ENCODE measurements at places on chromosomes 7 and 10.
A peak's percentile ranks its signal among the peaks of the same experiment; 100 is the strongest.

- DNase-seq: no peak
Measured at GRCh38 chr7:47311891-47312290, 270.0 kb downstream of the TNS3 start.

DNA sequence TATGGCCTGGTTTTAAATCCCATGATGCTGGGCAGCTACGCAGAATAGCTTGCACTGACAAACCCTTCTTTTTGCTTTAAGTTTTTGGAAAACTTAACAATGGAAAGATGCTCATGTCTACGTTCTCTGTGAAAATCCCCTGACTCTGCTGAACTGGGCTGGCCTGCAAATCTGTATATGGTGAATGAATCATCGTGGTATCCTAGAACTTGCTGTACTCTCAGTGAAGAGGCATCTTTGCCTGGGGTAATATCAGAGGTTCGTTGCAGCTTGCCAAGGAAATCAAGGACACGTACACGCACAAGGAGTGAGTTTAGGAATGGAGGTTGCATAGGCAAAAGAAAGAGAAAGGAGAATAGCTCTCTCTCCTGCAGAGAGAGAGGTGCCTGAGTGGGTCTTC is 382.0 kb upstream of the ADARB2 start:
- DNase-seq: no peak

GRCh38 chr10:95835149-95835860 is 72.5 kb upstream of the CC2D2B start:
- DNase-seq: no peak

DNA sequence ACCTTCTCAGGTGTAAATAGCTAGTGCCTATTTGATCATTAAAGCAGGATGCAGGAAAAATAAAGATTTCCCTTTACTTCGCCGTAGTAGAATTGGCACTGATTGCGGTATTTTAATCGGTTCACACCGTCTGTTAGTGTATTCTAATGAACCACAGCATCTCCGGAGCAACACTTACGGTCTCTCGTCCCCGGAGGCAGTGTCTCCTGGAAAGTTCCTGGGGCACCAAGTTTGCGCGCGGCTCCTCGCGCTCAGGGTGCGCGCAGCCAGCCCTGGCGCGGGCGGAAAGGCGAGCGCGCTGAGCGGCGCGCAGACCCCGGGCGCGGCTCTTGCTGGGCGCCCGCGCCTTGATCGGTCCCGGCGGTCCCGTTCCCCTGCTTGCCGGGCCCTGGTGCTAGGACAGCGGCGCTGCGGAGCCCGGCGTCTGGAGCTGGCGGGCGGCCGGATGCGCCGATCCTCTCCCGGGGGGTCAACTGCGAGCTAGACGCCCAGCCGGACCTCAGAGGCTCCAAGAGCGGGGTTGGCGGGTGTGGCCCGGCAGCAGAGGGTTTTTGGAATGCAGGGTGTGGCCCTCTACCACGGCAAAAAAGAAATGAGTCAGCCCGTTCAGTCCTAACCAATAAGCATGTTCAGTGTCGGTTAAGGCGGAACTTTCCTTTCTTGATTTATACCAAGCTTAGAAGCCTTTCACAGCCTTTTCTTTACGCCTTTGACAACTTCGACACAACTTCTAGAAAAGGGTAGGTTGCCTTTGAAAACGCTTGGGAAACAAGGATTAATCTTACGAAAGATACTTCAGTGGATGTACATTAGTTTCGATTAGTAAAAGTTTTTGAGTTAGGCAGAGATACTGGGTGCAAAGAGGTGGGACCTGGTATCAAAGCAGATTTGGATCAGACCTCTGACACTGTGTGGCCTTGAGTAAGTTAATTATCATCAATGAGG is 166.8 kb upstream of the ASAH2 start:
- peak; percentile 63 for DNase-seq

GRCh38 chr7:37089972-37090371 is 358.7 kb downstream of the ELMO1 start:
- DNase-seq: no peak

DNA sequence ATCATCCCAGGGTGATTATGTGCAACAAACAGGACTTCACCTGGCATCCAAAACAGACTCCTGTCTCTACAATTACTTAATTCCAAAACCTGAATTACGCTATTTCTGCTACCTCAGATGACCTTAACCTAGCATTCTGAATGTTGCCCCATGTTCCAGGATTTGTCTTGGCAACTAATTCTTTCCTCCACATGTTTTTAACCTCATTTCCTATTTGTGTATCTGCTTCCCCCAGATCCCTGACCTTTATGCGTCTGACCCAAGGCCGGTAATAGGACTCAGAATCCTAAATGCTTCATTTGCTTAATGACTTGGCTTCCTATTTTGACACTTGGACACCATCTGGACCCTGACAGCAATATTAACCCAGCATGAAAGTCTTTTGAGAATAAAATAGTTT is 8.7 kb upstream of the ING3 start:
- DNase-seq: no peak

GRCh38 chr10:80187465-80188409 is 17.6 kb downstream of the ANXA11 start:
- DNase-seq: no peak

GRCh38 chr10:131259535-131259934 is 52.0 kb downstream of the TCERG1L start:
- no peak for DNase-seq

DNA sequence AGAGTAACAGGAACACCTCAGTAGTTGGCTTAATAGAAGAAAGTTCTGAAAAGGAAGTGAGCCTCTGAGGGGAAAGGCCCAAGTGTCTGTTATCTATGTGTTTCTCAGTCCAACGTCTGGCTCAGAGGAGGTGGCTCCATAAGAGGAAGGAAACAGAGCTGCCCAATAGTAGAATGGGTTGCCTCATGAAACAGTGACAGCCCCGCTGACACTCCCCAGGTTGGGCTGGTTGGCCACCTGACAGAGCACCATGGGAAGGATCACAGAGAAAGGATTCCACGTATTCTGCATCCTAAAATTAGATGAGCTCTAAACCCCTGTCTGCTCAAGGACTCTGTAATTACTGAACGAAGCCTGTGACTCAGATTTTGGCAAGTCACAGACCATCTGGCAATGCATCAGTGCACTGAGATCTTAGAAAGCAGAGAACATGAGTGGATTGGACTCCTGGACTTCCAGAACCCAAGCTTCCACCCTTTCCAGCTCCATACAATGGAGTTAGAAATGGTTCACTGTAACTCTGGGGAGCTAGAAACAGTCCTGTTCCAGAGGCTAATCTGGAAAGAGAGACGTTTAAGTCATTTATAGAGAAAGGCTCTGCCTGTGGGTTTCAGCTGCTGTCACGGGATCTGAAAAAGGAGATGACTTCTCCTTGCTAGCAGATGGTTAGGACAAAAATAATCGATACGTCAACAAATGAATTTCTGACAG is 2.9 kb downstream of the PKD2L1 start:
- no peak for DNase-seq

DNA sequence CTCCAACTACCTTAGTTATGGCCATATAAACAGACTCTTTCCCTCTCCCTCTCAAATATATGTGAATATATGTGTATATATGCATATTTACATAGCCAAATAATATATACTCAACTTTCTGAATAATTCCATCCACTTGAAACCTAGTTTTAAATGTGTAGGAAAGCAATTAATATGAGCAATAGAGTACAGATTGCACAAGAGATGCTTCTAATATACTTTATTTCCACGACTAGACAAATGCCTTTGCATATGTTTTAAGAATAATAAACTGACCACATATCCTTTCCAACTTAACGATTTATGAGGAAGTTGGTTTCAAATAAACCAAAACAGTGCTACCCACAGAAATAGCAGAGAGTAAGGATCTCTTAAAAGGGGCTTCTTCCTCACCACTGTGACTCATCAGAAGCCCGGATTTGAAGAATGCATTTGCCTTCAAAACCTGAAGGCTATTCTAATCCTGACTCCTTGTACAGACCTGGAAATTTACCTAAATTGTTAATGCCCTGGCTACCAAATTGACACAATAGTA is 266.3 kb downstream of the AHR start:
- DNase-seq: no peak

GRCh38 chr10:110494532-110494931 is 3.2 kb upstream of the DUSP5 start:
- no peak for DNase-seq

DNA sequence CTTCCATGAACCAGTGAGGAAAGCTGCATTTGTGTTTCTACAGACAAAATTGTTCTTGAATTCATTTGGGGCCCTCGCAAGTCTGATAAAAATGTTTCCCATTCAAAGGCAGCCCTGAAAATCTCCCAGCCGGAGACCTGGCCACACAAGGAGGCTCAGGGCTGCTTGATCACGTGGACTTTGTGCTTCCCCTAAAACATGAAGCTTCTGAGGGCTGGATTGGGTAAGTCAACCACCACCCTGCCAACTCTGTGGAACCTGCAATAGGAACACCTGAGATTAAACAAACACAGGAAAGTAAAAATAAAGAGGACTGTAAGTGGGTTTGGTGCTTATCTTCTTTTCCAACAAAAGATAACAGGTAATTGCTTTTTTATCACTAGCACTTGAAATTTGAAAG is 133.8 kb downstream of the C10orf90 start:
- no peak for DNase-seq

GRCh38 chr7:19772306-19772705 is 1.1 kb downstream of the TMEM196 start:
- no peak for DNase-seq

DNA sequence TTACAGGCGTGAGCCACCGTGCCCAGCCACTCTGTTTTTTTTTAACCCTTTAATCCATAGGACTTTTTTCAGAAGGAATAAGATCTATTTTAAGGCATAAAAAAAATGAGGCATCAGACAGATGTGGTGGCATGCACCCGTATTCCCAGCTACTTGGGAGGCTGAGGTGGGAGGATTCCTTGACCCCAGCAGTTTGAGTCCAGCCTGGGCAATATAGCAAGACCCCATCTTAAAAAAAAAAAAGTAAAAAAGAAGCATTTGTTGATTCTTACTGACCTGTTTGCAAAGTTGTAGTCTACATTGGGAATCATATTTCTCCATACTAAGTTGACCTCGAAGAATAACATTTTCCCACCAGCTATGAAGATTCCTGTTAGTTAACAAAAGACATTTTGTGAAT is 38.6 kb downstream of the VCL start:
- no peak for DNase-seq

GRCh38 chr7:99531354-99531765 is 20.6 kb downstream of the FAM200A start:
- no peak for DNase-seq

DNA sequence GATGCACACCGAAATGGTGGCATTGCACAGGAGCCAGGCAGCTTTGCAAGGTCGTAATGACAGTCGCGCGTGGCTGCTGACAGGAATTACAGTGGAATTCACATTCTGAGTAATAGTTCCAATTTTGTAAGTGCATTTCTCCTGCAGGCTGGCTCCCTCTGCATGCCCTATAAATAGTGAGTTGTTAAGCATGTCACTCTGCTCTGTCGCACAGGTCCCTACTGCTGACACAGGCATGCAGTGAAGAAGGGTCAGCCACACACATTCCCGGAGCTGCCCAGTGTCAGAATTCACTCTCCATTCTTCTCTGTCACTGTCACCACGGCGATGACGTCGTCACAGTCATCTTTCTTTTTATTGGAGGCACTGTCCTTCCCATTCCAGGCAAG is 49.2 kb upstream of the SHH start:
- no peak for DNase-seq

- no peak for DNase-seq
Measured at GRCh38 chr7:1097120-1097504, 9.2 kb downstream of the GPER1 start.

- DNase-seq: no peak
Measured at GRCh38 chr10:117005527-117006055, 604 bp upstream of the SHTN1 start.

DNA sequence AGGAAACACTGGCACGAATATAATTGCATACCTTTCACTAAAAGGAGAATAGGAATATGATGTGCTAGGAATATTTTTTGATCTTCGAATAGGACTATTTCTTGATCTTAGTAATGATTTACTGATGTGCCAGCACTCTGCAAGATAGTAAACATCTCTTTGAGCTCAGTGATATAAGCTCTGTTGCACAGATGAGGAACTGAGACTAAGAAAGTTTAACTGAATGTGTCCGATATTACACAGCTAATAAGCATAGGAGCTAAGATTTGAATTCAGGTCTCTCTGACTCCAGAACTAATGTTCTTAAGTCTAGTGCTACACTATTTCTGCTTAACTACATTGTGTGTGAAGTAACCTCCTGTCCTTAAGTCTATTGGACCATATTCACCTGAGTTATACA is 98.4 kb upstream of the PTPRZ1 start:
- DNase-seq: no peak

Data from AG09319 (cell line).